Activated T-helper 1 cell treated with anti-CD3 and anti-CD28 coated beads, Interleukin-2, amount 50 U/mL, for 16 hours (primary cell): ENCODE measurements at places on chromosomes 2 and 18.

GRCh38 chr2:207253666-207254345 lies 88.1 kb upstream of the KLF7 start:
- no peak for DNase-seq

GRCh38 chr2:64298161-64298560 lies 153.9 kb upstream of the PELI1 start:
- no peak for DNase-seq

DNA sequence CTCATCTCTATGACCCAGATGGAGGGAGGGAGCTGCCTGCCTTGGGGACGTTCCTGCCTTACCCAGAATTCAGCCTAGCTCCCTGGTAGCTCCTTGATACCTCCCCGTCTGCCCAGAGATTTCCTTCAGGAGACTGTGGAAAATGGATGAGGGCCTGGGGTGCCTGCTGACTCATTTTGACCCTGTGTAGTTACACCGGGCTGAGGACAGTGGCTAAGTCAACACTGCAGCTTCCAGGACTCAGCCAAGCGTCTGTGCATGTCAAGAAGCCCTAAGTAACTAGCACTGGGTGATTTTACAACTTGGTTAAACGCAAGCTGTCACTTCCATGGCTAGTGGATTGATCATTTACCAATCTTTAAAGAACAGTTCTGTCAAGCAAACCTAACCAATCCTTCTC lies 23.3 kb upstream of the EPAS1 start:
- no peak for DNase-seq

GRCh38 chr2:25409468-25409867 lies 67.7 kb upstream of the DNMT3A start:
- DNase-seq: no peak

DNA sequence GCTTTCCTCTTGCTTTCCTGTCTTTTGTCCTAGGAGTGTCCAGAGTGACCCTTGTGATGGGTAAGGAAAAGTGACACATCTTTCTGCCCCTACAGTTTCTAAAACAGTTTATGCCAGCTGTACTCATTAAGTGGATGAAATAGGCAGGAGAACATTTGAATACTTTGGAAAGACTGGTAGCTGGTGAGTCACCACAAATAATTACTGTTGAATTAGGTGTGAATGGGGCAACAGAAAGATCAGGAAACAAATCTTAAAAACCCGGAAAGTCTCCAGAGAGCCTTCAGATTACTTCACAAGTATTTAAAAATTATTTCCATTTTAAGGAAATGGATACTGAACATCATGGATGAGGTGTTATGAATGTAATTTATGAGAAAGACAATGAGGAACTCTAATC lies 278.5 kb downstream of the CLIP4 start:
- DNase-seq: no peak

- no peak for DNase-seq
These were observed 390.7 kb downstream of the METTL4 start for GRCh38 chr18:2180586-2180985.
